ENCODE measurements at places on chromosomes 4 and X.

DNA sequence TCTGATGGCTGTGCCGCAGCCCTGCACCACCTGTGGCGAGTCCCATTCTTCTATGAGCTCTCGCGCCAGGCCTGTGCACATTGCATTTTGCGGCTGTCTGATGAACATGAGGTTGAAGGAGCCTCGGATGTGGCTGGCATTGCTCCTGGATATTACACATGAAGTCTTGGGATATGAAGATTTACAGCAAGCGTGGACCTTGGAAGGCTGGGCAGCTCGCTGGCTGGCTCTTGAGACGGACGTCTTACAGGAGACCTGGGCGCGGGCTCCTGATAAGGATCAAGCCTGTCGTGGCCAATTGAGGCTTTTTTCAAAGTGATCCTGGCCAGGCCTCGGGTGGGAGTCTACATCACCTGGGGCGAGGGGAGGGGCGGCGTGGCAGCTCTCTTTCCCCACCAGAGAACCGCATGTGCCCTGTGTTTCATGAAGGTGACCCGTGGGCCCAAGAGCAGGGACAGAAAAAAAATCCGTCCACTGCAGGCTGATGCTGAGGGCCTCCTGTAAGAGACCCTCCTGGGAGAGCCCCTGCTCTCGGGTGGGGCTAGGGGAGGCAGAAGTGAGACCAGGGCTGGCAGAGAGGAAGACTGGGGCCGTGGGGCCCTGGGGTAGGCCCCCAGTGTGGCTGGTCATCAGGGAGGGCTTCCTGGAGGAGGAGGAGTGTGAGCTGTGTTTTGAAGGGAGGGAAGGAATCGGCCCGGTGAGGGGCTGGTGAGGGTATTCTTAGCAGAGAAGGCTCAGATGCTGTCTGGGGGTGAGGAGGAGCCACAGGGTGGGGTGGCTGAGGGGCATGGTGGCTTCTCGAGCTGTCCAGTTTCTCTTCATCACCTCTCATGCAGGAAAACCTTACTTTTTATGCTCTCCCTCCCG lies 23.6 kb downstream of the CPZ start:
- no peak for DNase-seq

DNA sequence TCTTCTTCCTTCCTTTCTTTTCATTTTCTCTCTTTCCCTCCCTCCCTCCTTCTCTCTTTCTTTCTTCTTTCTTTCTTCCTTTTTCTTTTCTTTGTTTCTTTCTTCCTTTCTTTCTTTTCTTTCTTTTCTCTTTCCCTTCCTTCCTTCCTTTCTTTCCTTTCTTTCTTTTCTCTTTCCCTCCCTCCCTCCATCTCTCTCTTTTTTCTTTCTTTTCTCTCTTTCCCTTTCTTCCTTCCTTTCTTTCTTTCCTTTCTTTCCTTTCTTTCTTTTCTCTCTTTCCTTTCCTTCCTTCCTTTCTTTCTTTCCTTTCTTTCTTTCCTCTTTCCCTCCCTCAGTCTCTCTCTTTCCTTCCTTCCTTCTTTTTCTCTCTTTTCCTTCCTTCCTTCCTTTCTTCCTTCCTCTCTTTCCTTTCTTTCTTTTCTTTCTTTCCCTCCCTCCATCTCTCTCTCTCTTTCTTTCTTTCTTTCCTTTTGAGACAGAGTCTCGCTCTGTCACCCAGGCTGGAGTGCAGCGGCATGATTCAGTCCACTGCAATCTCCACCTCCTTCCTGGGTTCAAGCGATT lies 44.4 kb downstream of the CRLF2 start:
- DNase-seq = no peak

- DNase-seq = no peak
Observed at GRCh38 chr4:41670530-41670929, 78.0 kb downstream of the PHOX2B start.

DNA sequence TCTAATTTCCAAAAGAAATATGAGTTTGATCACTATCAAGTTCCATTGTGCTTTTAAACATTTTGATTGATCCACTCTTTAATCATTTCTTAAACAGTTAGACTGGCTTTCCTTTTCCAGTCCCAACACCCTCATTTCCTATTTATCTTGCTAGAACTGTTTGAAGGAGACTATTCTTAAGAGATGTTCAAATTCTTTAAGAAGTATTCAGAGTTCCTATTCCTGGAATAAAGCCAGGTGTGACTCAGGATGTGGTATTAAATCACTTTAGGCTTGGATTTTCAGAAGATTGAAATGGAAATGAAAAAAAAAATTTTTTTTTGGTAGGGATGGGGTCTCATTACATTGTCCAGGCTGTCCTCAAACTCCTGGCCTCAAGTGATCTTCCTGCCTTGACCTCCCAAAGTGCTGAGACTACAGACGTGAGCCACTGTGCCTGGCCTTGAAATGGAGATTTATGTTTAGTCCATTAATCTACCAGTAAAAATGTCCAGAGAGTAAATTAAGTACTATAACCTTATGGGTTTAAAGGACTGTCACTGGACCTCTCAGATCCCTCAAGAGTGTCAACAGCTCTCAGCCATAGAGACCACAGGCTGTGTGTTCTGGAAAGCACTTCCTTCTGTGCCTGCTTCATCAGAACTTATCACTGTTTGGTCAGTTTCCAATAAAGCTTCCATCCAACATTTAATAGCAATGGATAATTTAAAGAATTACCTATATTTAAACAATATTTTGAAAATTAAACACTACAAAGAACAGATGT lies 90.7 kb downstream of the CDS1 start:
- no peak for DNase-seq

DNA sequence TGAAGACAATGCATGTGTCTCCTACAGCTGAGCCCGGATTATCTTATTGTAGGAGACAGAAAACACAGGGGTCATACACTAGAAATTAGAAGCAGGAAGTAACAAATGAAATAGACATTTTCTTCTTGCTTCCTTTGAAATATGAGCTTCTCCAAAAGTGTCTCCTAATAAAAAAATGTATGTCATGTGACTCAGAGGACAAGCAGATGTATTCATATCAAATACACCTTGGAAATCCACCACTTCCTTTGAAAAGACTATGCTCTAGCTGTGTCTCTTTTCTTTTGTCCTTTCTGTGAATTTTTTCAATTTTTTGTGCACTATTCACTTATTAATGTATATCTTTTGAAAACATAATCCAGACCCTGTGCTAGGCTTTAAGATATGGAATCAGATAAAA lies 1906.2 kb downstream of the C4orf33 start:
- no peak for DNase-seq

DNA sequence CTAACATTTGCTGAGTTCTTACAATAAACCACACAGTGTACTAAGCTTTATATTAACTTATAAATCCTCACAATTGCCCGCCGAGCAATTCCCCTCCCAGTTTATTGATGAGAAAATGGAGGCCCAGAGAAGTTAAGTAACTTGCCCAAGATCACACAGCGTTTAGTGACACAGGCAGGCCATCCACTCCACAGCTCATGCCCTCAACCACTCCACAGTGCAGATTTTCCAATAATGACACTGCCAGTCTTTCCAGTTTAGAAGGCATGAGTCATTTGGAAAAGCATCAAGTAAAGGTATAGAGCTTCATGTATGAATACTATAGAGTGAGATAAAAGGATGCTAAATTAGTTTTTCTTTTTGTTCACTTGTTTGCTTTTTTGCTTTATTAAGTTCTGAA lies 208.5 kb downstream of the CAMK2D start:
- no peak for DNase-seq

- no peak for DNase-seq
Observed at GRCh38 chr4:156280686-156281085, 327.0 kb upstream of the CTSO start.

GRCh38 chrX:74781507-74782034 lies 143.7 kb downstream of the NEXMIF start:
- no peak for DNase-seq

- no peak for DNase-seq
Observed at GRCh38 chr4:8647094-8647570, 54.6 kb downstream of the CPZ start.

- DNase-seq = no peak
Observed at GRCh38 chrX:7953446-7953845, 26.2 kb upstream of the PNPLA4 start.

- DNase-seq = no peak
Observed at GRCh38 chr4:102552781-102553180, 51.6 kb downstream of the NFKB1 start.

DNA sequence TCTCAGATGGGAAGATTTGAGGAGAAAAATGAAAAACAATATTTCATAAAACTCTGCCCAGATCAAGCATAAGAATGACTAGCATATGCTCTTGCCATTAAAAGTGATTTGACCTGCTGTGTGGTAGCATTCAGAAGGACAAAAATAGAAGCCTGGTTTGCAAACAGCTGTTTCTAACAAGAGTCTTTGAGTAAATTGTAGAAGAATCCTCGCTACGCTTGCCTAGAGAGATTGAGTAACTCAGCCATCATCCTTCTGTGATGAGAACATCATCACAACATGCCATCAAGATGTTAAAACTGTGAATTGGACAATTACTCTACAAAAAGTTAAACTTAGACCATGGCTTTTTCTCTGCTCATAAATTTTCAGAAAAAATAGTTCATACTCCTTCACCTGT lies 168.9 kb upstream of the PUDP start:
- DNase-seq = no peak

DNA sequence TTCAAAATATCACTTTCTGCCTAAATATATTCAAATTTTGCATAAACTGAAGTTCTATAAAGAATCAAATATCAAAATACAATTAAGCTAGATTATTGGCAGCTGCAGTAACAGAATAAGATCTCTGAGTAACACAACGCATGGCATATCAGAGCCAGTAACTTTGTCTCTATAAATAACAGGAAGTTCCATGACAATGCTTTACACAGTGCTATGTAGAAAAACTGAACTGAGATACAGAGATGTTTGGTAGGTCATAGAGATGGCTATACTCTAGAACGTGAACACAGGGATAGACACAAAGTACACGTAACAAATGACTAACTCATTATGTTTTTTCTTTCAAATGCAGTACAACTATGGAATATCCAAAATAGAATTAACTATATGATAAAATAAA lies 18.2 kb downstream of the UBE2D3 start:
- DNase-seq = no peak

GRCh38 chrX:136967966-136968365 lies 65.8 kb downstream of the GPR101 start:
- no peak for DNase-seq

GRCh38 chr4:154489558-154490233 lies 1.9 kb downstream of the DCHS2 start:
- no peak for DNase-seq

DNA sequence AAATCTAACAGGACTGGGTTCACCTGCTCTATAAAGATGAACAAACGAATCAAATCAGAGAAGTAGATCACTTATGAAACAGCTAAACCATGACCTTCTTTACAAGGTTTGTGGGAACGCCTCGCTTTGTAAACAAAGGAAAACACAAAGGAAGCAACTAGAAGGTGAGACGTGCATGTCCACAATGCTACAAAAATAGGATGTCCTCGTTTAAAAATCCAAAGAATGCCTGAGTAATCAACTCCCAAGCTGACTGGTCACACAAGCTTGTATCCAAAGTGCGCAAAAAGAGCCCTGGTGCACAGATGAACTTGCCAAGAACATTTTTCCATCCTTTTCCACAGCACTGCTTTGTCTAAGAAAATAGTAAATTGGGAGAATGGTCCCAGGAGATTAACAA lies 6.3 kb upstream of the SH3KBP1 start:
- no peak for DNase-seq

GRCh38 chr4:24470666-24471485 lies 113.5 kb downstream of the DHX15 start:
- no peak for DNase-seq

- DNase-seq = peak; percentile 45
Observed at GRCh38 chrX:149504226-149504914, 736 bp downstream of the IDS start.

DNA sequence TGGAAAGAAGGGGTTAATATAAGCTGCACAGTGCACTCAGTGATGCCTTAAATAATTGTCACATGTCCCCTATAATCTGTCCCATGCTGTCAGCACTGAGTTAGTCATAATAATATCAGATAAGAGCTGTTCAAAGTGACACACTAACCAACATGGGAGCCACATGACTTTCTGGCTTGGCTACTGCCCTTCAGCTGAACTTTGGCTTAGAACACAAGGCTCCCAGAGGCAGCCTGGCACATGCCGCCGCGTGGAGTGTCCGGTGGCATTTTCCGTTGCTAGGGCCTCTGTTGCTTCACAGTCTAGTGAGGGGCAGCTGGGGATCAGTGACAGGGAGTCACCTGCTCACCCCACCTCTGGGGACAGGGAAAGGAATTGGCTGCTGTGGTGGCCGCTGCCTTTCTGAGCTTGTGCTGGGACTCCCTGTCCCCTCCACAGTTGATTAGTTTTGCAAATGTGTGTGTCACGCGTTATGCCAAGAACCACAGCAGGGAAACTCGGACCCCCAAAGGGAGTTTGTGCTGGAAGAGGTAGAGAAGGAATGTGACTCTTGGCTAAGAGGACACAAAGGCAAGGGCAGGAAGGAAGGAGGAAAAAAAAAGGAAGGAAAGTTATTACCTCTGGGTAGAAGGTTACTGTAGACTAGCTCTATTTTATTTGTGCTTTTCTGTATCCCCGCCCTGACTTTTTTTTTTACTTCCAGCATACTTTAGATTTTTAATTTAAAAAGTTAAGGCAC lies 41.1 kb upstream of the PPARGC1A start:
- no peak for DNase-seq

GRCh38 chr4:176981551-176981950 lies 188.8 kb upstream of the VEGFC start:
- DNase-seq = no peak

DNA sequence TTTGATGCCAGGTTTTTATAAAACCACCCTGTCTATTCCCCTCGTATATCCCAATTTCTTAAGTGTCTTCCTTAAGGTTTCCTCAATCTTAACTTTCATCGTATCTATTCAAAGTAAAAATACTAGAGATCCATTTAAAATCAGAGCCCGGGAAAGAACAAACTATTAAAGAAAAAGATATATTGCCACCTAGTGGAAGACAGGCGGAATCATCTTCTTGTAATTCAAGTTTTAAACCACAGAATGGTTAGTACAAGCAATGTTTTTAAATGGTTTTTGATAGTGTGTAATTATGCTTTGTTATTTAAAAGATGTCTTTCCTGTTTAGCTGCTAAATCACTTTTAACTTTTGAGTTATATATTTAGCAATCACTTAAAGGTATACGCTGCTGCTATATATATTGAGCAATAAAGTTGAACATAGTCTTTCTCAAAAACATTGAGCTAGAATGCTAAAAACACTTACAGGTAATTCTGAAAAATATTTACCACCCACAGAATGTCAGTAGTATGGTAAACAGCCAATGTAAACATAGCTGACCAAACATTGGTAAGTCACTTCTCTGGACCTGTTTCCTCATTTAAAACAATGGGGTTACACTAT lies 18.2 kb downstream of the PRDM8 start:
- DNase-seq = no peak

DNA sequence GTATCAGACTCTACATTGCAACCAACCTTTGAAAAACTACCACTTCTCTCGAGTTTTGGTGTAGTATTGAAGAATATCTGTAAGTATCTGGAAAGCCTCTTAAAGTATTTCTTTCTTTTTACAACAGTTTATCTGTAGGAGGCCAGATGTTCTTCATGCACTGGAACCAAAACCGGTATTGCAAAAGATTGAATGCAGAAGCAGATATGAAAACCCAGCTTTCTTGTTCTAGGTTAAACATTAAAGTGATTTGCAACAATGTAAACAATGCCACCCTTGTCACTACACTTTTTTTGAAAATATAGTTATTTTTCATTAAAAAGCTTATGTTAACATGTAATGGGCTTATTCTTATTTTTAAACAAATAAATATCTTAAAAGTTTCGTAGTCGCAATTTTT lies 27.2 kb downstream of the PLS3 start:
- DNase-seq = no peak

All from activated T-cell treated with anti-CD3 and anti-CD28 coated beads for 1 hour (primary cell).